ENCODE measurements at places on chromosomes 5 and 9. TPM values are rescaled to one million over a fixed set of nuclear protein-coding genes. Genes with fewer than 3 reads are reported as not detected.

The LHX2 gene
- total RNA-seq: 27.6 TPM

The TMEM215 gene
- 0.39 TPM for total RNA-seq

The PPP3R2 gene
- not detected for total RNA-seq

The TAF11L5 gene
- not detected for total RNA-seq

The NOXA1 gene
- 0.30 TPM for total RNA-seq

The SAXO1 gene
- total RNA-seq: 0.10 TPM

The C5 gene
- total RNA-seq: 10.3 TPM

The SLC25A2 gene
- 1.4 TPM for total RNA-seq

The SCGB3A2 gene
- not detected for total RNA-seq

The IFNB1 gene
- total RNA-seq: not detected

The SPATA31C1 gene
- not detected for total RNA-seq

The CFAP157 gene
- total RNA-seq: 0.10 TPM

The PDZD2 gene
- 34.9 TPM for total RNA-seq

The GLRA1 gene
- not detected for total RNA-seq

The CAST gene
- 163 TPM for total RNA-seq

The AK3 gene
- total RNA-seq: 39.1 TPM

The SPATA9 gene
- 2.3 TPM for total RNA-seq

The CDKN2B-AS1 gene
- 0.20 TPM for total RNA-seq

The FAM221B gene
- not detected for total RNA-seq

The WHRN gene
- 2.0 TPM for total RNA-seq

The SUSD3 gene
- total RNA-seq: 3.0 TPM

The SLC23A1 gene
- 0.30 TPM for total RNA-seq

The PPP2R2B gene
- total RNA-seq: 2.2 TPM

The GAS1 gene
- total RNA-seq: 97.8 TPM

The NSG2 gene
- 3.1 TPM for total RNA-seq

The TRIM36 gene
- total RNA-seq: 1.2 TPM

The HRCT1 gene
- not detected for total RNA-seq

The PRUNE2 gene
- total RNA-seq: 13.6 TPM

The TDRD7 gene
- total RNA-seq: 4.6 TPM

The CHMP5 gene
- 53.4 TPM for total RNA-seq

The MAMDC4 gene
- total RNA-seq: 2.5 TPM

The PCDHB14 gene
- 3.8 TPM for total RNA-seq

The PCDHGC5 gene
- total RNA-seq: 2.9 TPM

The F2RL1 gene
- total RNA-seq: 32.4 TPM

The NUTM2F gene
- not detected for total RNA-seq

The TMEM232 gene
- total RNA-seq: 3.7 TPM

The DNM1 gene
- total RNA-seq: 58.4 TPM

The C5orf34 gene
- 5.1 TPM for total RNA-seq

The SYK gene
- total RNA-seq: 10.2 TPM

The SEMA4D gene
- 13.1 TPM for total RNA-seq

The MZB1 gene
- 0.89 TPM for total RNA-seq

The DDX4 gene
- not detected for total RNA-seq

The PCDHGA11 gene
- total RNA-seq: 6.1 TPM

The TIMD4 gene
- 1.4 TPM for total RNA-seq

The UHRF2 gene
- 49.9 TPM for total RNA-seq
